ENCODE measurements at places on chromosomes 1 and 21. TPM values are rescaled to one million over a fixed set of nuclear protein-coding genes. Genes with fewer than 3 reads are reported as not detected.

DNA sequence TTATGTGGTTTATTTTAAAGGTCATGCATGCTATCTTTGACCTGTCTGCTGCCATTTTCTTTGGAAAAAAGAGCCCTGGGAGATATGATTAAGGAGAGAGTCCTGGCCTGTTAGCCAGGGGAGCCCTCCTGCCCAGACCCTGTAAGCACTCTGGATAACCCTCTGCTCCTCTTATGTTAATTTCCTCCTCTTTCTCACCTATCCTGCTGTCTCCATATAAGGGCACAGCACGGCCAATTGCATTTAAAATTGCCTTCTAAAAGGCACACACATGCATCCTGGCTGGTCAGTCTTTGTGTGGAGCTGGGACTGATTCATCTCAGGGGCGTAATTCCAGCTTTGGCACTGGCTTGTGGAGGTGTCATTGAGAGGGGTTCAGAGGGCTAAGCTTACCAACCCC is 158.9 kb downstream of the ST6GALNAC5 start:
- no peak for DNase-seq

Gene BARHL2
- total RNA-seq = not detected

Gene PRMT6
- 23.8 TPM for total RNA-seq

DNA sequence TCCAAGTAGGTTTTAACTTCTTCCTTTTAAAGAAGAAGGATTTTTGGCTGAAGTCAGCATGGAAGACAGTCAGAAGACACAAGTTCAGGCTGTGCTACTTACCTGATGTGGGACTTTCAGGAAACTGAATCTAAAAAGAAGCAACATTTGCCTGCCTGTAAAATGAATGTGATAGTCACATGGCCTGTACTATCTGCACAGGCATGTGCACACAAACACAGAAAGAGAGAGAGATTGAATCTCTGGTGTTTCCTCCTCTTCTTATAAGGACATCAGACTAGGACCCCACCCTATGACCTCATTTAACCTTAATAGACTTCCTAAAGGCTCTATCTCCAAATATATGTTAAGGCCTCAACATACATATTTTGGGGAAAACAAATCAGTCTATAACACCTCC is 542.9 kb downstream of the PLPP3 start:
- no peak for DNase-seq

- DNase-seq = no peak
Measured at GRCh38 chr21:31559368-31560119, 99.9 kb upstream of the SOD1 start.

DNA sequence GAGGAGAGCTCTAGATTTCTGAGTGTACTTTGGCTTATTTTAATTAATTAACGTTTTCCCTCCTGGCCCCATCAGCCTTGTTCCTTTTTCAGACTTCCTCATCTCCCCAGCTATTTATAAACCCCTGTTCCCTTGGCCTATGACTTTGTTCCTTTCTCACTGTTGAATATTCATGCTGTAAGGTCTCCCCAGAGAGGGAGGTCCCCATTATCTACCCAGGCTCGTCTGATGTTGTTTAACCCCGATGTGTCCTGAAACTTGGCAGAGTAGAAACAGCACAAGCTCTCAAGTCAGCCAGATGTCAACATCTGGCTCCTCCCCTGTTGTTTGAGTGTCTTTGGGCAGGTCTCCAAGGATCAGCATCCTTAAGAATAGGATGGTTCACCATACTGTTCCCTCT is 153.6 kb downstream of the HIVEP3 start:
- no peak for DNase-seq

- peak; percentile 38 for DNase-seq
Measured at GRCh38 chr1:158506369-158506987, 34.5 kb downstream of the OR10R2 start.

- no peak for DNase-seq
Measured at GRCh38 chr1:3365523-3366125, 88.8 kb upstream of the ARHGEF16 start.

Gene CD164L2
- not detected for total RNA-seq

DNA sequence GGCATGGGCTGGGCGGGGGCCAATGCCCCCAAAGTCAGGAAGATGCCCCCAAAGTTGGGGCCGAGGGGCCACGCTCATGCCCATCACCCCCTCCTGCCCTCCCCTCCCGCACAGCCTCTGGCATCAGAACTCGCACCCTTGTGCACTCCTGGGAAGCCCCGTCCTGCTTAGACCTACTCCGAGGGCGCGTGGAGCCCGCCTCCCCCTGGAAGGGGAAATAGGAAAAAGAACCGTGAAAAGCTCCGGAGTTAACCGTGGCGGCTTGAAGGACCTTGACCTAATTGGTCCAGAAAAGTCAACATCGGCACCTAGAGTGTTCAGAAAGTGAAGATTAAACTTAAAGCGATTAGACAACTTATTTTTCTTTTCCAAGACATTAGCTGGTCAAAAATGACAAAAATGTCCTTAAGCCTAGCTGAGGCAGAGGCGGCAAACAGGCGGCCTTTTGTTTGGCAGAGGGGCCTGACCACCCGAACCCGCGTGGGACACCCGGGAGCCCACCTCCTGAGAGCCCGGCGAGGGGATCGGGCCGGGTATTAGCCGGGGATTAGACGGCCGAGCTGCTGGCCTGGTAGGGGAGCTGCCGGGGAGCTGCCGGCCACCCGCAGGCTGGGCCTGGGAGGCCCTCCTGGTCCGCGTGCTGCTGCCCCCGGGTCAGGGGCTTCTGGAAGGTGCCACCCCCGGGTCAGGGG is 65.5 kb downstream of the PRDM16 start:
- DNase-seq = no peak

Gene CCDC24
- total RNA-seq = 9.2 TPM

Gene SFN
- 192 TPM for total RNA-seq

Measured in HT-29 (cell line).